ENCODE measurements at places on chromosomes 12 and 14.

DNA sequence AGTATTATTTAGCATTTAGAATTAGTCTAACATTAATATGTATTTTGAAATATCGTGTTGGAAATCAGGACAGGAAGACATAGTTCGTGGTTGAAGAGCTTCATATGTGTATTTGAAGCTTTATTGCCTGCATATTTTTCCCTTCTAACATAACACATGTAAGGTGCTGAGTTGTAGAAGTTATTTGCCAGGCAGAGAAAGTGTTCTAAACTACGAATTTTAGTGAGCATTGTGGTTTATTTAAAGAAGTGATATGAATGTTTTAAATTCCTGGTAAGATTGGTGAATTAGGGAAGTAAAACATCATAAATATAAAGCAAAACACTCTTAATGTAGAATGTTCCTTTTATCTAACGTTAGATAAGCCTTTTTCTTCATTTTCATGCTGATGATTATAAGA lies 2.5 kb downstream of the RASSF3 start:
- no peak for DNase-seq

DNA sequence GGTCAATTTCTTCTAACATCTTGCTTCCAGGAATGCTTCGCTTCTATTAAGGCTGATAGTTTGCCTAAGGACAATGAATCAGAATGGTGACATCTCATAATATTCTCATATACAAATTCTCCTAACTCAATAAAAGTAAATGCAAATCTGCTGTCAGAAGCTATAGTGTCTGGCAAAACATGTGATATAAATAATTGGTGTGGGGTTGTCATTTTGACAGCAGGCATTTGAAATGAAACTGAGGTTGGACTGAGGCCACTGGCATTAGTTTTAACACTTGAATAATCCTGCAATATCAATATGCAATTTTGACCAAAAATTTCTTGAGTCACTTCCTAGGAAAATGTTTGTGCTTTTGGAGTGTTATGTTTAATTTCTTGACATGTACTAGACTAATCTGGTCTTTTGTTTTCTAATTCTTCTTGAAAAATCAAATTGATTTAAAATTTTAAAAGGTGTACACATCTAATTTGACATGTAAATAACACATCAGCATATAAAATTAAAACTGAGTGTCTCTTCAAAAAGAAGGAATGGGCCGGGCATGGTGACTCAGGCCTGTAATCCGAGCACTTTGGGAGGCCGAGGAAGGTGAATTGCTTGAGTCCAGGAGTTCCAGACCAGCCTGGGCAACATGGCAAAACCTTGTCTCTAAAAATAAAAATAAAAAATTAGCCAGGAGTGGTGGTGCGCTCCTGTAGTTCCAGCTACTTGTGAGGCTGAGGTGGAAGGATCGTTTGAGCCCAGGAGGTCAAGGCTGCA lies 92.3 kb upstream of the BTG1 start:
- no peak for DNase-seq

GRCh38 chr12:9782547-9783382 lies 22.1 kb upstream of the CD69 start:
- no peak for DNase-seq

DNA sequence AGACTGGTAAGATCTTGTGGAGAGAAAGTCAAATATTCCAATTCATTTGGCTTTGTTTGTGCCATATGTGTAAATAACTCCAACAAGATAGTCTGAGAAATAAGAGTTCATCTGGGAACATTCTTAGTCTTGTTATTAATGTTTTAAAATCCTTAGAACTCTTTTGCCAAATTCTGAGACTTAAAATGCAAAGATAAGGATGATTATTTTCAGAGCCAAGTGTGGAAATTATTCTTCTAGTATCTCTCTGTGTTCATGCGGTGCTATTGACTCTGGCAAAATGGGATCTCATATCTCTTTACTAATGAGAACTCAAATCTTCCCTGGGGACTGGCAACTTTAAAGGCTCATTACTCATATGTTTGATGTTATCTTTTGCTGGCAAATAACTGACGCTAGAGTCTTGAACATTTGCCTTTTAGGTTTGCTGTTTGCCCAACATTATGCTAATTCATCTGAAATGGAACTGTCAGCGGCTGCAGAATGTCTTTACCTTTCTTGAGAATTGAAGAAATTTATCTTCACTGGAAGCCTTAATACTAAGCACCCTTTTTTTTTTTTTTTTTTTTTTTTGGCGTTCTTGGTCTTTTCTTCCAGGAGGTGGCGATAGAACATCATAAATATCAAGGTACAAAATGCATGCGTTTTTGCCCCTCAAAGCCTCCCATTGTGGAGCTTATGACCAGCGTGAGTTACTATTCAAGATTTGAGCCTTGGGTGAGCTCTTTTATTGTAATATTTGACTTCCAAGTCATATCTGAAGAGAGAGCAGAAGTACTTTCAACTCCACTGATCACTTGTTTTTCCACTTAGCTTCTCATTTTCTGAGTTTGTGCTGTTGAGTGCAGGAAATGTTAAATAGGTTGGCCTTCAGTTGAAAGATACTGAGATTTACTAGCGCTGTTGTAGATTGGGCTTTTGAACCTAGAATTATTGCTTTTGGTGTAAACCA lies 86.5 kb downstream of the CAND1 start:
- peak; percentile 80 for DNase-seq

DNA sequence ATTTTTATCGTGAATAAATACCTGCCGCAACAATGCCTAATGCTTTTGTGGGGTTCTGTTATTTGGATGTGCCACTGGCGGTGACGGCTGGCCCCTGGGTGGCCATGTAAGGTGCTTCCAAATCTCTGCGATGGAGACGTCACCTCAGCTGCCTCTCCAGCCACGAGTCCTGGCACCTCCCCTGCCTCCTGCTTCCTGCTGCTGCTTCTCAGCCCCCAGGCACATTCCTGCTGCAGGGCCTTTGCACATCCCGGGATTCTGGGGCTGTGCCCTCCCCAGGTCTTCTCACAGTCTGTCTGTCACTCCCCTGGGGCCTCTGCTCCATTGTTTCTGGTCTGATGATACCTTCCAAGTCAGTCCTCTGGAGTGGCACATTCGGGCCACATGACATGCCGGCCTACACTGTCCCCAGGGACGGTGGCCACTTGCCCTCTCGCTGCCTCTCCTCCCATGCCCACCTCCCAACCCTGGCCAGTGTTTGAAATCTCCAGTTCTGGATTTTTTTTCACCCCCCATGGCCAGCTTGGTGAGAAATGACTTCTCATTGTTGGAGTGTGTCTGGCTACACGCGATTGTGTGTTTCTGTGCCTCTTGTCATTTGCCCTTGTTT lies 151.8 kb downstream of the KIF26A start:
- no peak for DNase-seq

- no peak for DNase-seq
These were observed 69.6 kb upstream of the RD3L start for GRCh38 chr14:104011824-104012517.

DNA sequence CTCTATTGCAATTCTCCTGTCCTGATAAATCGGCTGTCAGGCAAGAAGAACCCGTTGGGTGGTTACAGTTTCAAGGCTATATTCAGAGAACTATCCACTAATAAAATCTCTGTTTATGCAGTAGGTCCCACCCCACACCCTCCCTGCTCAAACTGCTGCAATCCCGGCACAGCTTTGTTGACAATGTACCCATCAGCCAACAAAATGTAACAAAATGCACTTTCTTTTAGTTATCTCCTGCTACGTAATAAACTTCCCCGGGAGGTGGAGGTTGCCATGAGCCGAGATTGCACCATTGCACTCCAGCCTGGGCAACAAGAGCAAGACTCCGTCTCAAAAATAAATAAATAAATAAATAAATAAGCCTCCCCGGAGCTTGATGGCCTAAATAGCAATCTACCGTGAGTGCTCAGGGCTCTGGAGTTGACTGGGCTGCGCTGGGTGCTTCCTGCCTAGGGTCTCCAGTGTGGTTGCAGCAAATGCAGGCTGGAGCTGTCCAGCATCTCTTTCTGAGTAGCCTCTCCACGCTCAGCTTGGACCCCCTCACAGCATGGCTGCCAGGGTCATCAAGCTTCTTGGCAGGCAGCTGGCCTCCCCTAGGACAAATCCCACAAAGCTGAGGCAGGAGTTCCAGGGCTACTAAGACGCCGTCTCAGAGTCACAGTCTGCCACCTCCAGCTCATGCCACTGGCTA lies 43.2 kb upstream of the FBRSL1 start:
- no peak for DNase-seq

GRCh38 chr14:33855672-33856071 lies 95.2 kb downstream of the EGLN3 start:
- DNase-seq = peak; percentile 68

- peak; percentile 61 for DNase-seq
These were observed 62.0 kb downstream of the SLC25A47 start for GRCh38 chr14:100384819-100385813.

DNA sequence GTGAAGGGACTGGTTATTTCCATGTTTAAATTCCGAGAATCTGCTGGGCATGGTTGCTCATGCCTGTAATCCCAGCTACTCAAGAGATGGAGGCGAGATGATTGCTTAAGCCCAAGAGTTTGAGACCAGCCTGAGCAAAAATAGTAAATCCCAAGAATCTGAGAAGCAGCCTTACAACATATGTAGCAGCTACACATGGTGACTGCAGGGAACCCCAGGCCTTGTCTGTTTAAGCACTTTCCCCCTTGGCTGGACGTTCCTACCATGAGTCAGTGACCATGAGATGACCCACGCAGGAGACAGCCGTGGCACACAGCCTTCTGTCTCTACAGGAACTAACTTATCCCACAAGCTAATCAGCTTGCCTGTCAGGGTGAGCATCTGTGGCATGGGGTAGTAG lies 5.5 kb upstream of the SLC24A4 start:
- no peak for DNase-seq

GRCh38 chr14:53742233-53742620 lies 214.4 kb downstream of the BMP4 start:
- peak; percentile 46 for DNase-seq

DNA sequence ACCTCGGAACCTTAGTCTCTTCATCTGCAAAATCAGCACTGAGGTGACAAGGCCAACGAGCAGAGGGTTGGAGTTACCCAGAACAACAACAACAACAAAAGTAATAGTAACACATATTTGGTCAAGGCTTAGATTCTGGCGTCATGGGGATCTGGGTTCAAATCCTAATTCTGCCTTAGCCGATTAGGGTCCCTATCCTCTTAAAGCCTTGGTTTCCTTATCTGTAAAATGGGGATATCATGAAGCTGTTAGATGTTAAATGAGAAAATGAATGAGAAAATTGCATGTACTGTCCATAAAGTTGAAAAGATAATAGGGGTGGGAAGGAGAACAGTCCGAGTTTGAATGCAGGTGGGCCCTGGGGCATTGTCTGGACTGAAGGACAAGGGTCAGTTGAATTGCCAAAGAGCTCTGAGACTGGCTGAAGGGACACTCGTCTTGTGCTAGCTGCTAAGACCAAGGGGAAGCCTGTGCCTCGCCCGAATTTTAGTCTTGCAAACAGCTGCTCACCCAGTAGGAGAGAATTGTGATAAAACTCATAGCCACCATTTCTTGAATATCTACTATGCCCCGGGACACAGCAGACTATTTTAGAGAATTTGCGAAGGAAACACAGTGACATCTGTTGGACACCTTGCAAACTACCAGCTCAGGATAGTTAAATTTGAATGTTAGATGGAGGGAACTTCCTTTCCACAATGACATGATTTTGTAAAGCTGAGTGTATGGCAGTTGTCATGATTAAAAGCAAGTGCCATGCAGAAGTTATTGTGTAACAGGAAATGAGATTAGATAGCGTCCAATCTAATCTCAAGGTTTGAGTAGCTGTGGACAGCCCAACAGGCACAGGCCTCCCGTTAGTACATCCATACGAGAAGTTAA lies 6.8 kb upstream of the HNF1A start:
- peak; percentile 64 for DNase-seq

GRCh38 chr12:90280564-90281058 lies 572.0 kb upstream of the ATP2B1 start:
- no peak for DNase-seq

GRCh38 chr12:30613119-30613830 lies 82.4 kb downstream of the IPO8 start:
- peak; percentile 9 for DNase-seq

- DNase-seq = peak; percentile 52
These were observed 1.5 kb downstream of the KRT8 start for GRCh38 chr12:52903285-52903854.

DNA sequence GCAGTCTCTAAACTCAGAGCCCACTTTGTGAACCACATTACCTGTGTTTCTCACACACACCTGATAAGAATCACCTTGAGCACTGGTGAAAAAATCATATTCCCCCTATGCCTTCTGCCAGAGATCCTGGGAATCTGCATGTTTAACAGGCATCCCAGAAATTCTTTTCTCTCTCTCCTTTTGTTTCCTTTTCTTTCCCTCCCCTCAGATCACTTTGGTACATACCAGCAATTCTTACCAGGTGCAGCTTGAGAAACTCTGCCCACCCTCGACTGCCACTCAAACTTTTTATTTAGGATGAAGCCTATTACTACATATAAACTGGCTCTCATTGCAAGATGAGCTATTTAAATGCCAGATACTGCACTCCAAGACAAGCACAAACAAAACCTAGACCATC lies 36.0 kb downstream of the HECTD4 start:
- no peak for DNase-seq

DNA sequence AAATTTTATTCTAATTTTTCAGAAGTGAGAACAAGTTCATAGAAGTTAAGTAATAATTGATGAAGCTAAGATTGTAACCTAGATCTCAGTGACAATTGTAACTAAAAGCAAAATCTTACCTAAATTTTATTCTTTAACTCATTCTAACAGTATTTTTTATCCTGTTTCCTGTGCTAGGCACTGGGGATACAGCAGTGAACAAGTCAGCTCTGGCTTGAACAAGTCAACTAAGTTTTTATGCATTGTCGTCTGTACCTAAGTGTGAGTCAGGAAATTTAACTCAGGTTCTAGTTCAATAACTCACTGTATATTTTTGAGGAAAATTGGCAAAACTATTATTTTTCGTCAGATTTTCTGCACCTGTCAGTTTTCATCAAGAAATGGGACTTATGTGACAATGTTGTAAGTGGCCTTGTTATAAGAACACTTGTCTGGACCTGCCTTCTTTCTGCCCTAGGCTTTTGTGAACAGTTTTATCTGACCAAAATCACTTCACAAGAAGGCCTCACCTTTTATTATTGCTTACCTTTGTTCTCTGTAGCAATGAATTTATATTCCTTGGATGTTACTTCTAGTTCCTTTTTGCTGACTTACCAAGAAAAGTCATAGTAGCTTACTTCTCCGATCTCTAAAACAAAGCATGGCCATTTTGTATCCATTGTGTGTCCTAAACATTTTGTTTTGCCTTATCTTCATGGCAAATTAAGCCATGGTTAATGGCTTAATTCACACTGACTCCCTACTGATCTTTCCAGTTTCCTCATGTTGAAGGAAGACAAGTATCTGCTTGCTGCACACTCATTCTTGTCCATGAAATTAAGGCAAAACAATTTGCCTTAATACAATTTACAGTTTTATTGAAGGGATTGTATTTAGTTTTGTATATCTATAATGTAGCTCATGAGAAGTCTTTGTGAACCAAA lies 2.7 kb downstream of the TMTC3 start:
- no peak for DNase-seq

DNA sequence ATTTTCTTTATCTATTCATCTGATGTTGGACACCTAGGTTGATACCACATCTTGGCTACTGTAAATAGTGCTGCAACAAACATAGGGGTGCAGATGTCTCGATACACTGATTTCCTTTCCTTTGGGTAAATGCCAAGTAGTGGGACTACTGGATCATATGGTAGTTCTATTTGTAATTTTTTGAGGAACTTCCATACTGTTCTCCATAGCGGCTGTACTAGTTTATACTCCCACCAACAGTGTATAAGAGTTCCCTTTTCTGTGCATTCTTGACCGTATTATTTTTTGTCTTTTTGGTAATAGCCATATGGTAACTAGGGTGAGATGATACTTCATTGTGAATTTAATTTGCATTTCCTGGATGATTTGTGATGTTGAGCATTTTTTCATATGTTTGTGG lies 71.8 kb downstream of the LRP6 start:
- DNase-seq = no peak

All from NCI-H82 (cell line).